Keratinocyte (primary cell): ENCODE measurements at places on chromosomes 12 and 14.
A peak's percentile ranks its signal among the peaks of the same experiment; 100 is the strongest.

DNA sequence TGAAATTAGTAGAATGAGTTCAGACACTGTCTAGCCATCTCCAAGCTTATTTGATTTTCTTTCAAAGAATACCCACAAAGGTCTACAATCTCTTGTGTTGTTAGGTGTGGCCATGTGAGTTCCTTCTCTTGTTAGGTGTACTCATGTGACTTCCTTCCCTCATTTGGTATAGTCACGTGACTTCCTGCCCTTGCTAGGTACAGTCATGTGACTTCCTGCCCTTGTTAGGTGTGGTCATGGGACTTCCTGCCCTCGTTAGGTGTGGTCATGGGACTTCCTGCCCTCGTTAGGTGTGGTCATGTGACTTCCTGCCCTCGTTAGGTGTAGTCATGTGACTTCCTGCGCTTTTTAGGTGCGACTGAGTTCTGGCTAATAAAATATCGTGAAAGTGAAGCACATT is 179.6 kb downstream of the TMX1 start:
- no peak for DNase-seq

DNA sequence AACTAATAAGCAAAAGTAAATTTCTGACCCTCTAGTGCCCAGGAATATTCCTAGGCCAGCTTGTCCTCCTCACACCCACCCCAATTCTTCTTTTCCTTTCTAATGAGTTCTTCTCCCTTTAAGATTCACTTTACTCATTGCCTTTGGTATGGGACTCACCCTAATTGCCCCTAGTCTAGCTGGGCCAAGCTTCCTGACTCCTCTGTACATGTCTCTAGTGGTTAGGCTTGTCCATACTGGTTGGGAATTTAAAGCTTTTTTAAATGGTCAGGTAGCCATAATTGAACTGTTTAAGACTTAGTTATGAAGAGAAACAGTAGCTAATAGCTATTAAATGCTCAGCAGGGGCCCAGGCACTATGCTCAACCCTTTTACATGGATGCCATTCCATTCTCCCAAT is 248.2 kb downstream of the C12orf42 start:
- DNase-seq = no peak

GRCh38 chr12:85179680-85180270 is 100.2 kb upstream of the ALX1 start:
- no peak for DNase-seq

DNA sequence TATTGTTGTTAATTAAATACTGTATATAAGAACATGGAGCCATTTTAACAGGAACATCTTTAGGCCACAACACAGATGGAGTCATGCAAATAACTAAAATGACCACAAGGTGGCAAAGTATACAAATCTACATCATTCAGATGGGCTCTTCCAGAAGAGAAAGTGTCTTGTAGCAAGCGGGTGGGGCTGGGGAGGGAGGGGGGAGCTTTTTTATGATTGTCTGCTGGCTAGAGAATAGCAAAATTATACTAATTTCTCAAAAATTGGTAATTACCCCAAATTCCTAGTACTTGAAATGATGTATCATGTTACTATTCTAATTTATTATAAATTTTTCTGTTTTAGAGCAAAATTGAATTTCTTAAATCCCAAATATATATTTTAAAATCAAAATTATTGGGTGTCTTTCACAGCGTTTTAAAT is 378.7 kb downstream of the PRKD1 start:
- DNase-seq = peak; percentile 4

DNA sequence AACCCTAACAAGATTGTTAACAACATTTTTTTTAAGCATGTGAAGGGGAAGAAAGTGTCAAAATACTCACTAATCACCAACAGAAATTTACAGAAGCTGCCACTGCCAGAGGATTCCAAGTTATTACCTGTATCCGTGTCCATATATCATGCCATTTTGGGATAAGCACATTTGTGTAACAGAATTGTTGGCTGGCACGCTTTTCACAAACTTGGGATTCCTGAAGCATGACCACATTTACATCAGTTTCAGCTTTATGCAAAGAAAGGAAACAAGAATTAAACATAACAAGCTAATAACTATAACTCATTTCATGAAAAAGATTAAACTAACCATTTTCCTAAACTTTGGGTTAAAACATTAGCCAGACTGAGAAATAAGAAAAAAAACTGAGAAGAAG is 5.9 kb downstream of the NEMP1 start:
- DNase-seq = no peak

DNA sequence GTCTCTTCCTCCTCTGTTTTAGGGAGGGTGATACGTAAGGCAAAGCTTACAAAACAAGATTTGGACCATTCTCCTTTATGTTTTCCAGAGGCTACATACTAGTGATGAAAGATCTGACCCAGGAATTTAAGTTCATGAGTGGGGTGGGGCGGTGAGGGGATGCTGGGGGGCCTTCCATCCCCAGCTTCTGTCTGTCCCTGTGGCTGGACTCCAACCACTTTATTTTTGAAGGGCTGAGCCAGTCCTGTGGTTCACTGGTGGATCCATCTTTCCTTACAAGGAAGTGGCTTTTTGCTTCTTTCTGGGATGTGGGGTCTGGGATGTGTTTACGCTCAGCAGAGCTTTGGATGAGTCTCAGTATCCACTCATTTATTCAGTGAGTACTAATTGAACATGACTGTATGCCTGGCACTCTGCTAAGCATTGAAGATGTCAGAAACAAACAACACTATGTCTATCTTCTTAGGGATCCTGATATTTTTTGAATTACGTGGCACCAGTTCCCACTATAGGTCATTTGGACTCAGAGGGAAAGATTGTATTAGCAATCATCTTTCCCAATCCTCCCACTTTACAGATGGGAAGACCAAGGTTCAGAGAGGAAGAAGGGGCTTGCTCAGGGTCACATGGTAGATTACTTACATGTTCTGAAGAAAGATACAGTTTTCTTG is 291.8 kb upstream of the TBX3 start:
- DNase-seq = no peak

GRCh38 chr14:85912141-85912540 is 382.2 kb downstream of the FLRT2 start:
- no peak for DNase-seq

DNA sequence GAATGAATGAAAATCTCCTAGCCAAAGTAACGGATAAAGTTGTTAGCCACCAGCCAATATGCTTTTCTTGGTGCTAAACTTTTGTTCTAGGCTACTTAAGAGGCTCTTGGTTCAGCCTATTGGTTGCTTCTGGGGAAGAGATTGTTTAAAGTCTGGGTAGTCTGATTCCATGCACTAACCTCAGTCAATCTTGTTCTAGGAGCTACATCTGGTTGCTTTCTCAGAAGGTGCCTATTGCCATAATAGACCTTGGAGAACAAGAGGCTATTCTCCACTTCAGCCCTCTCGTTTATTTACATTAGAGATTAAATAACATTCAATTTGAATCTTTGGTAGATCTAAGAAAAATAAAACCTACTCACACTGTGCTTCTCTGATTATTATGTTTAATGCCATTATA is 40.8 kb upstream of the OTOGL start:
- DNase-seq = no peak

DNA sequence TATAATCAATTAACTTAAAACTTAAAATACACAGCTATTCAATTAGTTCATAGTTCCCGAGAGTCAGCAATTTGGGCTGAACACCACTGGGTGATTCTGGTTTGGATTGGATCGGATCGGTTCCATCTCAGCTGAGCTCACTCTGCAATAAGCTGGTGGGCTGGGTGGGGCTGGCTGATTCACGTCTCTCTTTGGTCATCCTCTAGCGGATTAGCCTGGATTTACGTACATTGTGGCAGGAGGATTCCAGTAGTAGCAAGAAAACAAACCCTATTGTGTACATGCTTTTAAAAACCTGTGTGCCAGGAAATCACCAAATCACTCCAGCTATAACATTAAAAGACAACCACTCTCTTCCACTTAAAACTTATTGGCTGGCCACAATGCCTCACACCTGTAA is 3.2 kb upstream of the CLEC4C start:
- no peak for DNase-seq

DNA sequence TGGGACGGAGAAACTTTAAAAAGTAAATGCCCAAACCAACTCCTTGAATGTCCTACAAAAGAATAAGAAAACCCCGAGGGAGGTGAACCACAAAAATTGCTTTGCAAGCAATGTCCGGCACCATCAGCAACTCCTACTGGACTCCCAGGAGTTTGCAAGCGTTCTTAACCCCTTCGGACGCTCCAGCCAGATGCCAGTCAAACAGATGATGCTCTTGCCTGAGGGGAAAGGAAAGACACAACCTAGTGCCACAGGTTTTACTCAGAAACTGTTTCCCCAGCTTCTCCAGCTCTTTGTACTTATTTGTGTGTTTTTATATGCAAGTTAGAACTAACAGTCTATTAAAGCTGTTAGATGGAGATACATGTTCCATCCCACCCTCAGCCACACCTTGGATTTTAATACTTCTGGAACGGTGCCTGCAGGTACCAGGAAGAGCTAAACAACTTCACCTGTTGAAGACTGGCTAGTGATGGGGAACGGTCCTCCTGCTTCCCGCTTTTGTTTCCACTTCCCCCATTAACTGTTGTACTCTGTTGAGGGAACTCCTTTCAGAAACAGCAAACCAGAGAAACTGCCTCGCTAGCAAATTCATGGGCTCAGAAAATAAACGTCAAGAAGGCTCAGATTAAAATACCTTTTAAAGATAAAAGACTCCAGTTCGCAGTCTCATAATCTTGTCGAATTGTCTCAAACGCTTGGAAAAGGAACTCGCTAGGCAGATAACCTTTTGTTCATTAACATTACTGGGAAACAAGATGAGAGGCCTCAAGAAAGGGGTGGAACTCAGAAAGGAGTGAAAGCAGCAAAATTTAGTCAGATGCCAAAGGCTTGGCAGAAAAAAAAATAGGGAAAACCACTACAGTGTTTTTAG is 1.1 kb upstream of the FERMT2 start:
- no peak for DNase-seq

- DNase-seq = no peak
These were observed 19.8 kb downstream of the RPGRIP1 start for GRCh38 chr14:21299562-21300130.

DNA sequence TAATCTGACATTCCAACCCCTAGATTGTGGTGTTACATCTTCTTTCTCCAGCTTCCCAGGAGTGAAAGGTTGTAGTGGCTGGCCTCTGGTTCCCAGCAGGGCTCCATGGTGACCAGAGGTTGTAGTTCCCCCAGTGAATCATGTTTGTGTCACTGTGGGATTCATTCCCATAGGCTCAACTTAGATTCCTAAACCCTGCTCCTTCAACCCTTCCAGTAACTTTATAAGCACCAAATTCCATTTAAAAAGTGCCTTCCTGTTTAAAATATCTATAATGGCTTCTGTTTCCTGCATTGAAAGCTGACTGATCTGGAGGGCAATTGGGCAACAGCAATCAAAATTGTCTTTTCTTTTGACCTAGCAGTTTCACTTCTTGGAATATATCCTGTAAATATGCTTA is 40.5 kb upstream of the TBC1D15 start:
- no peak for DNase-seq

GRCh38 chr14:104547310-104547997 is 32.1 kb upstream of the C14orf180 start:
- DNase-seq = no peak

- DNase-seq = no peak
These were observed 74.6 kb downstream of the CIT start for GRCh38 chr12:119802472-119802871.

GRCh38 chr12:51351913-51352532 is 5.5 kb upstream of the CELA1 start:
- no peak for DNase-seq

GRCh38 chr14:99169776-99170356 is 102.1 kb downstream of the BCL11B start:
- DNase-seq = no peak

- no peak for DNase-seq
These were observed 1096.5 kb downstream of the FSCB start for GRCh38 chr14:43410631-43411030.

- DNase-seq = no peak
These were observed 606 bp downstream of the EP400 start for GRCh38 chr12:131950182-131950913.

GRCh38 chr14:69605738-69606137 is 5.7 kb upstream of the SUSD6 start:
- no peak for DNase-seq

- DNase-seq = no peak
These were observed 100.7 kb downstream of the TSPAN9 start for GRCh38 chr12:3177778-3178425.

DNA sequence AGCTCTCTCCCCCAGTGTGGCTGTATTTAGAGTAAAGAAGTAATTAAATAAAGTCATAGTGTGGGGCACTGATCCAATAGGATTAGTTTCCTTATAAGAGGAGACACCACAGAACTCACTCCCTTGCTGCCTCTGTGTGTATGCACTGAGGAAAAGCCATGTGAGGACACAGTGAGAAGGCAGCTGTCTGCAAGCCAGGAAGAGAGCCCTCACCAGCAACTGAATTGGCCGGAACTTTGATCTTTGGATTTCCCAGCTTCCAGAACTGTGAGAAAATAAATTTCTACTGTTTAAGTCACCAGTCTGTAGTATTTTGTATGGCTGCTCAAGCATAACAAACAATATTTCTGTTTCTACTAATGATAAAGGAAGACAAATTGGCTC is 368.7 kb upstream of the PRICKLE1 start:
- no peak for DNase-seq

DNA sequence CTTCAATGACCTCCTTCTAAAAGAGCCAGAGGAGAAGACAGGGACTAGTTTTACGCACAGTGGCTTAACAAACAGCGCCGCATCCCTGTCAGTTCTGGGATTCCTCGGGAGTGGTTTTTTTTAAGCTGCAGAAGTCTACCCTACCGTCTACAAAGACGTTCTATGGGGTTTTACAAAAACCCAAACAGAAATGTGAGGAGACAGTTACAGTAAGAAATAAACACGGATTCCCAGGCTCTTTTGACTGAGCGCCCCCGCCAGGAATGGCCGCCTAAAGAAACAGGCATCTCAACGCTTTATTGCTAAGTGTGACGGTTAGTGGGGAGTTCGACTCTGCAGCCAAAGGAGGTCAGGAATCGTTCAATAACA is 484 bp downstream of the ALKBH1 start:
- DNase-seq = no peak

DNA sequence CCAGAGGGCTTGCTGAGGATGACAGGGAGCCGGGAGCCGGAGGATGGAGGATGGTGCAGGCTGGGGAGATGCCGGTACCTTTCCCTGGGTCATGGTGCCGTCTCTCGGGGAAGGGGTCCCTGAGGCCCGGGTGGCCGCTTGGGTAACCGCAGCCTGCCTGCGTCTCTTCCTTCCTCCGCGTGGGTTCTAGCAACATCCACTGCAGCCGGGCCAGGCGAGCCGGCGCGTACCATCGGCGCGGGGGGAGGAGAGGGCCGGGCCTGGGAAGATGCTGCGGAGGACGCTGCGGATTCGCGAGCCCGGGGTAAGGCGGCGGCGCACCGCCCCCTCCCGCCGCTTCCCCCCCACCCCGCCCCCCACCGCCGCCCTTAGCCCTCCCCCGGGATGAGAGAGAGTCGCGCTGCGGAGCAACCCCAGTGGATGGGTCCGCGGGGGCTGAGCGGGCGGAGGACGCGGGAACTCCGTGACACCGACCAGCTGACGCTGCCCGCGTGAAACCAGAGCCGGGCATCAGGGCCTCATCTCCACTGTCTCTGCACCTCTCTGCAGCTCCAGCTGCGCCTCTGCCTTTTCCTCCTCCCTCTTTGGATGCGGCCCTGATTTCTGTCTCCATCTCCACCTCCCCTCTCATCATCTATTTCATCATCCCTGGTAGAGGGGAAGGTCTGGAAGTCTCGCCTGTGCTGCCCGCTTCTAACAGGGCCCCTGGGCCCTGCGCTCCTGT is at the start of gene FAIM2:
TSS of gene FAIM2 (minus strand) at position 201 of the 724 bp plus-strand sequence. CDS start at position 93, 108 bp downstream.
- DNase-seq = no peak

- DNase-seq = peak; percentile 13
These were observed 6.8 kb upstream of the HNF1A start for GRCh38 chr12:120971299-120972180.
